ENCODE measurements at places on chromosomes 11 and 22.
A peak's percentile ranks its signal among the peaks of the same experiment; 100 is the strongest.

GRCh38 chr11:17611049-17611448, 64.0 kb downstream of the OTOG start:
- no peak for DNase-seq

DNA sequence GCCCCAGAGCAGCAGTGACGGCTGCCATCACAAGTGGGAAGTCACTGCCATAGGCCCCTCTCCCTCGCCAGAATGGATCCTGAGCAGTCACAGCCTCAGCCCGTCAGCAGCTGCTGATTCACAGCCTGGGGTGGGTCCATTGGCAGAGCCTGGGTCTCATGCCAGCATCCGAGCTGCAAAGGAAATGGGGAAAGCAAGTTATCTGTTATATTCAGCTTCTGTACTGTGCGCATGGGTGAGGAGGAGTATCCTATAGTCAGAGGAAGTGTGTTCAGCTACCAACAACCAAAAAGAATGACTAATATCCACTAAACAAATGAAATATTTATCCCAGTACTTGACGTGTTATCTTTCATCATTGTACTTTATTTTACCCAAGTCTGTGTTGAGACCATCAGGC, 119.7 kb downstream of the RCN1 start:
- no peak for DNase-seq

GRCh38 chr22:27223317-27224177, 566.2 kb downstream of the MIAT start:
- DNase-seq, result no peak

DNA sequence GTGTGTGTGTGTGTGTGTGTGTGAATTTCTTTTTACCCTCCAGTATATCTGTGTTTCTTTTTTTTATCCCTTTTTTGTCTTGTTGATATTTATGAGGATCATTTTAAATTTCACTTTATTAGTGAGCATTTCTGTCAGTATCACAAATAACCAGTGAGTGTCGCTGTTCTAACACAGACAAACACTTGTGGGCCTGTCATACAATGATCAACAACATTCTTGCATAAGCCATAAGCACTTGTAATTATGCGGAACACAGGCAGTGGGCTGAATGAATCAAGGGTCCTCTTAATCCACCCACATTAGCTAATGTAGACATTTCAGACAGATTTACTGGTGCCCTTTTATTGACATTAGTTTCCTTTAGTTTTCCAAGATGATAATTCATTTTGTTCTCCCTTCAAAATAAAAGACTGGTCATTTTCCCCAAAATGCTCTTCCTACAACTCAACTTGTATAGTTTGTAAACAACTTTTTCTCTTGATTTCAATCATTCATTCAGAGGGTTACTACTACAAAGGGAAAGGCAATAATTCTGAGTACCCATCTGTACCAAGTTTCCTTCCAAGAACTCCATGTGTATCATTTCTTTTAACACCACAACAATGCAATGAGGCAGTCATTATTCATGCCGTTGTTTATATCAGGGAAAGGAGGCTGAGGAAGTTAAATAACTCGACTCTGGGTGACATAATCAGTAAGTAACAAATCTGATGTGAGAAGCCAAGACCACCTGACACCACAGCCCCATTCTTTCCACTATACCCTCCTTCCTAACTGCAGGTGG, 34.5 kb upstream of the ANO3 start:
- DNase-seq, result no peak

DNA sequence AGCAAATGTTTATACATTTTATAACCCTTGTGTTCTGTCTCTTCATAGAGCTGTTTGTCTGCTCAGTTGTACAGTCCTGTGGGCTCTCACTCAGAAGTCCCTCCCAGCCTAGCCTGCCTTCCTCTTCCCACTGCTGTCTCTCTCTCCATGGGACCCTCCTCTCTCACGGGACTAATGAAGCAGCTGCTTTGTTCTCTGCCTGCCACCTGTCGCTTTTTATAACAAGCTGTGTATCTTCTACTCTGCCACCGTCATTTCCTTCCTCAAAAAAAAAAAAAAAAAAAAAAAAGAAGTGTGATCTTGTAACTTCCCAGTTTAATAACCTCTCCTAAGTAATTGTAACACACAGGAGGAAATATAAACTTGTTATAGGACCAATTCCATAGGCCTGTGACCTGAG, 92.2 kb upstream of the ALKBH3 start:
- no peak for DNase-seq

GRCh38 chr11:121309688-121310087, 17.1 kb downstream of the SC5D start:
- no peak for DNase-seq

GRCh38 chr22:48199667-48200066, 1437.2 kb downstream of the TBC1D22A start:
- no peak for DNase-seq

DNA sequence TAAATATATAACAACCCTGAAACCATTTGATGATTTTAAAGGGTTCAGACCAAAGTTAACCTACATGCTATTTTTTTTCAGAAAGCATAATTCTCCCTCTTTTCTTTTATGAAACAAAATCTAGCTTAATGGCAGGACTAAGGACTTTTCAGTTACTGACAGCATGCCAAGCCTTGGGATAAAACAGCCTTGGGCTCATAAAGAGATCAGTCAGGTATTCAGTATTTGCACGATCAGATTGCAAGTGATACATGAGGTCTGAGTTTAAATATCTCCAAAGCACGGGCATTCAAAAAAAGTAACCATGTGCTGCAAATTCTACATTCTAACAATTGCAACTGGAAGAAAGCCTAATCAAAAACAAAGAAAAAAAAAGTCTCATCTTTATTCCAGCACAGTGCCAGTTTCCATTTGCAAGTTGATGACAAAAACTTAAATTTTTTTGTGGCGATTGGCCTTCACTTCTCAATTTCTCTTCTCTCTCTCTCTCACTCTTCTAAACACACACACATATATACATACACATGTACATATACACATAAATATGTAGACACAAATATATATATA, 60.1 kb downstream of the CTSC start:
- no peak for DNase-seq

- no peak for DNase-seq
These were observed 136.4 kb downstream of the CCDC81 start for GRCh38 chr11:86511086-86511551.

GRCh38 chr22:44353041-44353440, 40.3 kb upstream of the SHISAL1 start:
- DNase-seq, result no peak

DNA sequence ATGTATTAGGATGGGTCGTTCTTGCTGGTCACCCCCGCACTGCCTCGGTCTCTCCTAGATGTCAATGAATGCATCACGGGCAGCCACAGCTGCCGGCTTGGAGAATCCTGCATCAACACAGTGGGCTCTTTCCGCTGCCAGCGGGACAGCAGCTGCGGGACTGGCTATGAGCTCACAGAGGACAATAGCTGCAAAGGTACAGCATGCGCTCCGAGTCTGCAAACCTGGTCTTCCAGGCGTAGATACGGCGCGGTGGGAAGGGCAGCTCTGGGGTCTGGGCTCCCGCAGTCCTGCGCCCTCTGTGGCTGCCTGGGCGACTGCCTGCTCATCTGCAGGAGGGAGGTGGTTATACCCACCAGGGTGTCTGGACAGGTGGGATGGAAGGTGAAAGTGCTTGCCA, 31.0 kb downstream of the FBLN1 start:
- no peak for DNase-seq

- no peak for DNase-seq
These were observed 870 bp upstream of the CTTN start for GRCh38 chr11:70397336-70397982.

GRCh38 chr11:1303126-1303821, 6.2 kb downstream of the TOLLIP start:
- peak; percentile 94 for DNase-seq

DNA sequence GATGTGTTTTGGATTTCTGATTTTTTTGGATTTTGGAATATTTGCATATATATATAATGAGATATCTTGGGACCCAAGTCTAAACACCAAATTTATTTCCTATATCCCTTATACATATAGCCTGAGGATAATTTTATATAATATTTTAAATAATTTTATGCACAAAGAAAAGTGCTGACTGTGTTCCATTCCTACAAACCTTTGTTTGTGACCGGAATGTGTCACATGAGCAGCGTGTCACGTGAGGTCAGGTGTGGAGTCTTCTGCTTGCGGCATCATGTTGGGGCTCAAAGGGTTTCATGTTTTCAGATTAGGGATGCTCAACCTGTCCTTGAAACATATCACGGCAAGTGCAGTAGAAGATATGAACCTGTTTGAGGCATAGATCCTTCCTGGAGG, 65.6 kb downstream of the SCN3B start:
- no peak for DNase-seq

DNA sequence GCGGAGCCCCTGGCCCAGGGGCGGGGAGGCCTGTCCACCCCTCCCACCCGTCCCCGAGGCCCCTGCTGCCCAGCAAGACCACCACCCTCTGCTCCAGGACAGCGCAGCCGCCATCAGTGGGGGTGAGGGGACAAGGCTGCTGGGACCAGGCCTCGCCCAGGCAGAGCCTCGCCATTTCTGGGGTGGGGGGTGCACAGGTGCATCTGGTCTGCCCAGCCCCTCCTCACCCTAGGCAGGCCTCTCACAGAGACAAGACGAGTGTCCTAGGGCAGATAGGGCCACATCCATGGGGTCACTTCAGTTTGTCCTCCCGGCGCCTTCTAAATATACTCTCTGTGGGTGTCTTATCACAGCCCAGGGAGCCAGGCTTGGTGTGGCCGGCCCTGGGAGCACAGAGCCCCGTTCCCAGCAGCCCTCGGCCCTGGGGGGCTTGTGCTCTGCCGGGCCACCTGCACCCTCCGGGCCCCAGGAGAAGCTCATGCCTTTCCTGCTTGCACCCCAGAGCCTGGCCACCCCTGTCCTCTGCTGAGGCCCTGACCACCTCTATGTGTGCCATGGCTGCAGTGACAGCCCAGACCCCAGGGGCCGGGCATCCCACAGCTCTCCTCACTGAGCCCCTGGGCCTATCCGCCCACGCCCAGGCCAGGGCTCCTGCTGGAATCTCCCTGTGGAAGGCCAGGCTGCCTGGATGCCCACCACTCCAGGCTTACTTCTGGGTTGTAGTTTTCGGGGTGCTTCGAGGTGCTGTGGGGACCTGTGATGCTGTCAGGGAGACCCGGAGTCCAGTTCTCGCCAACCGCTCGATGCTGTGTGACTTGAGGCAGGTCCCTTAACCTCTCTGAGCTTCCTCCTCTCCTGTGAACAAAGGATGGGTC, 70.8 kb downstream of the KCNQ1 start:
- DNase-seq, result peak; percentile 13

DNA sequence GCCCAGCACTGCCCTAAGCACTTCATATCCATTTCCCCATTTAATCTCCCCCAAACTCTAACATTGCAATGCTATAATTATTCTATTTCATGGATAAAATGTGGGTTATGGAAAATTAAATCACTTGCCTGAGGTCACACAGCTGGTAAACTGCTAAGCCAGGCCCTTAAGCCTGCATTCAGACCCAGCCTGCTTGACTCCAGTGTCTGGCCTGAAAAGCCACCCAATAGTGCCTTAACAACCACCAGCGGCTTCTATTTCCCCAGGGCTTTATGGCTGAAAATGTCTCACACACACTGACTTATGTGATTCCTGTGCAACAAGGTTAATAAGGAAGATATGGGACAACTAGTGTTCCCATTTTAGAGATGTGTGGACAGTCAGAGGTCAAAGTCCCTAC, 178.5 kb upstream of the SNX19 start:
- no peak for DNase-seq

DNA sequence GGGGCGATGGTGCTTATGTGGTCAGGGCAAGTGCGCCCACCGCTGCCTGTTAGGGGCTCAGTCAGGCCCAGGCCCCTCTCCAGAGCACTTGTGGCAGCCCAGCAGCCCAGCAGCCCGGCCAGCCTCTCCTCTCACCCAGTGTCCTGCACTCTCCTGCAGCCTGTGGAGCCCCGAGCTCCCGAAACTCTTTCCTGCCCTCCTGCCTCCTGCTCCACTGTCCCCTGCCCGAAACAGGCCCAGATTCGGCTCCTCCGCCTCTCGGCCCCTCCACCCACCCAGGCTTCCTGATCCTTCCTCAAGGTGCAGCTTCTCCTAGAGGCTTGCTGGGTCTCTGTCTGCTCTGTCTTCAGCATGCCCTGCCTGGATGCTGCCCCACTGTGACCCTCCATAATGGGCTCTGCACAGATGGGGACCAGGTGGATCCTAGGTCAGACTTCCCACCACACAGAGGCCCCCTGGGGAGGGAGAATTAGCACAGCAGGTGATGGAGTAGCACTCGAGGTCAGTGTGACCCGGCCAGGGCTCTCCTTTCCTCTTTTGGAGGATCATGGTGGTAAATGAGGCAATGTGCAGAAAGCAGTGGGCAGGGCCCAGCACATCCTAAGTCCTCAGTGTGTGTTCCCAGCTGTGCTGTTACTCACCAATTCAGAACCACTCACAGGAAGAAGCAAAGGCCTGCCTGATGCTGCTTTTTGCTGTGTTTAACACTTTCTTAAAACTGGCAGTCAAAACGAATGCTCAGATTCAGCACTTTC, 18.6 kb upstream of the NAP1L4 start:
- no peak for DNase-seq

DNA sequence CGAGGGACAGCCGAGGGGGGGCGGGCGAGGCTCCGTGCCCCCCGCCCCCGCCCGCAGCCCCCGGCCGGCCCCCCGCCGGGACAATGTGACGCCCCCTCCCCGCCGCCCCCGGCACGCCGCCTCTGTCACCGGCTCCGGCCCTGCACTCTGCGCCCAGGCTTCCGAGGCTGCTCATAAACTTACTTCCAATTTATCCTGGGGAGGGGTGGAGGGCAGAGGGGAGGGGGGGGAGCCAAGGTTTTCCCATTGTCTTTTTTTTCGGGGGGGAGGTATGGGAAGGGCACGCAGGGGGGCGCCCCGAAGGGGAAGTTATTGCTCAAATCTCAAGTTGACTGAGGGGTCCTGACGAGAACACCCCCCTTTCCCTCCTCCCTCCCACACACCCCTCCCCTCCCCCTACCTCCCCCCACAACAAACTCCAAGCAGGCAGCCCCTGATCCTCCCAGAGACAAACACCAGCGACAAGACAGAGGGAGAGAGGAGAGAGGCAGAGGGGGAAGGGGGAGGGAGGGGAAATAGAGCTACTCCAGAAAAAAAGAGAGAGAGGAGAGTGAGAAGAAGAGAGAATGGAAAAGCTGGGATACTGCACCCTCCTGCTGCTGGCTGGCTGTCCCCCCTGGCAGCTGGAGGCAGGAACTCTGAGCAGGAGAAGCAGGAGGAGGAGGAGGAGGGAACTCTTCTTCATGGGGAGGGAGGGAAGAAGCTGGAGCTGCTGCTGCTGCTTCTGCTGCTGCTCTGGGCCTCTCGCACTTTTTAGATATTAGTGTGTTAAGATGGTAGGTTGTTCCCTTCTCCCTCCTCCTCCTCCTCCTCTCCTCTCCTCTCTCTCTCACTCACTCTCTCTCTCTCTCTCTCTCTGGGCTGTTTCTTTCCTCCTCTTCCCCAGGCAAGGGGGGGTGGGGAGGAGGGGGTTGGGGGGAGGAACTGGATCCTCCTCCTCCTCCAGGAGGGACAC, 631 bp downstream of the PHF21A start:
- peak; percentile 37 for DNase-seq

DNA sequence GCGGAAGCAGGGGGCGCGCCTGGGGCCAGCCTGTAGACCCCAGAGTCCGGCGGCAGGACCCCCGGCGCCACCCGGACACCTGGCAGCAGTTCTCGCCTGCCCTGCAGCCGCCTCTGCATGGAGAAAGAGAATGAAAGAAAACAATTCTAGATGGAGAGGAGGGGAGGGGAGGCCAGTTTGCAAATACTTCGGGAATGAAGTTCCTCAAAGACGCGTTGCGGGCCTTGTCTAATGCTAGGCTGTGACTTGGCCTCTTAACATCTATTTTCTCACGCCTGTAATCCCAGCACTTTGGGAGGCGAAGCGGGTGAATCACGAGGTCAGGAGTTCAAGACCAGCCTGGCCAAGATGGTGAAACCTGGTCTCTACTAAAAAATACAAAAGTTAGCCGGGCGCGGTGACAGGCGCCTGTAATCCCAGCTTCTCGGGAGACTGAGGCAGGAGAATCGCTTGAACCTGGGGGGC, 2.1 kb upstream of the BARX2 start:
- DNase-seq, result no peak
